HS-5 (cell line): ENCODE measurements at places on chromosomes 12 and 14.

- no peak for DNase-seq
These were observed 282.1 kb downstream of the RPS29 start for GRCh38 chr14:49303946-49304516.

GRCh38 chr12:59182658-59183455 is 262.6 kb upstream of the LRIG3 start:
- no peak for DNase-seq

DNA sequence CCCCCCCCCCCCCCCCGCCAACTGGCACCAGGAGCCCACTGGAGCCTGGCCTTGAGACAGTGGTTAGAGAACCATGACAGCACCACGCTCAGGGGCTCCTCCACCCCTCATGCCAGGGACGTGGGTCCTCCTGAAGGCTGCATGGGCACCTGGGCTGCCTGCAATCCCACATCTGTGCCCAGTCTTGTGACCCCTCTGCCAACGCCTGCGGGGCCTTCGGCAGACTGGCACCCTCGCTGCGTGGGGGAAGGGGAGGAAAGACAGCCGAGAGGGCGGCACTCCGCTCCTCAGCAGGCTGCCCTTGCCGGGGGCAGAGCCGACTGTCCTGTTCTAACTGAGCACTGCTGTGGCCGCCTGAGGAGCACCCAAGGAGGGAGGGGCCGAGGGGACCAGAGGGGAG is 6.0 kb downstream of the LRTM2 start:
- DNase-seq: no peak

- DNase-seq: no peak
These were observed 32.9 kb downstream of the ASCL1 start for GRCh38 chr12:102990419-102990818.

- no peak for DNase-seq
These were observed 111.0 kb upstream of the LHX5 start for GRCh38 chr12:113582521-113583218.
